ENCODE measurements at places on chromosomes 12 and 14. TPM values are rescaled to one million over a fixed set of nuclear protein-coding genes. Genes with fewer than 3 reads are reported as not detected.

PCBP2 gene
- total RNA-seq: 324 TPM

GPR68 gene
- 4.4 TPM for total RNA-seq

C1S gene
- 8.1 TPM for total RNA-seq

WSCD2 gene
- 4.7 TPM for total RNA-seq

CKAP4 gene
- 19.7 TPM for total RNA-seq

ITGB7 gene
- not detected for total RNA-seq

USP44 gene
- total RNA-seq: 2.2 TPM

FGD4 gene
- 73.2 TPM for total RNA-seq

GCN1 gene
- 97.3 TPM for total RNA-seq

TC2N gene
- 5.6 TPM for total RNA-seq

PARP11 gene
- total RNA-seq: 27.9 TPM

ZDHHC22 gene
- total RNA-seq: 14.7 TPM

LHX5 gene
- not detected for total RNA-seq

KRT7 gene
- total RNA-seq: not detected

RFLNA gene
- total RNA-seq: 7.2 TPM

FAM186B gene
- not detected for total RNA-seq

ARF3 gene
- total RNA-seq: 71.4 TPM

MORN3 gene
- total RNA-seq: 3.8 TPM

IL22 gene
- not detected for total RNA-seq

COL2A1 gene
- 0.31 TPM for total RNA-seq

SOAT2 gene
- not detected for total RNA-seq

C2CD5 gene
- total RNA-seq: 198 TPM

GNB3 gene
- total RNA-seq: 5.9 TPM

KERA gene
- total RNA-seq: 0.31 TPM

SLC24A4 gene
- 0.63 TPM for total RNA-seq

GALNT16 gene
- 10.3 TPM for total RNA-seq

TAS2R42 gene
- not detected for total RNA-seq

DCN gene
- 20.3 TPM for total RNA-seq

RD3L gene
- not detected for total RNA-seq

KIF5A gene
- total RNA-seq: 97.0 TPM

SIX4 gene
- total RNA-seq: 0.31 TPM

ERBB3 gene
- 3.4 TPM for total RNA-seq

ASCL1 gene
- total RNA-seq: 15.0 TPM

TSHR gene
- total RNA-seq: 0.63 TPM

NTN4 gene
- total RNA-seq: 62.9 TPM

GPR137C gene
- total RNA-seq: 33.2 TPM

MPHOSPH9 gene
- total RNA-seq: 121 TPM

PRKD1 gene
- total RNA-seq: 28.2 TPM

TAS2R9 gene
- total RNA-seq: 2.8 TPM

METAP2 gene
- total RNA-seq: 50.1 TPM

ISM2 gene
- not detected for total RNA-seq

ITGA7 gene
- 11.6 TPM for total RNA-seq

CARMIL3 gene
- total RNA-seq: 51.6 TPM

Measured in parietal lobe (tissue), 2 donors.